ENCODE measurements at places on chromosomes 5 and 9. TPM values are rescaled to one million over a fixed set of nuclear protein-coding genes. Genes with fewer than 3 reads are reported as not detected.

- DNase-seq = no peak
These were observed 126.0 kb downstream of the MEF2C start for GRCh38 chr5:88756953-88757352.

Gene ZMAT2
- total RNA-seq = 52.3 TPM

GRCh38 chr9:38079461-38080031 lies 10.5 kb upstream of the SHB start:
- no peak for DNase-seq

GRCh38 chr9:94139672-94140417 lies 55.6 kb downstream of the PTPDC1 start:
- peak; percentile 75 for DNase-seq

DNA sequence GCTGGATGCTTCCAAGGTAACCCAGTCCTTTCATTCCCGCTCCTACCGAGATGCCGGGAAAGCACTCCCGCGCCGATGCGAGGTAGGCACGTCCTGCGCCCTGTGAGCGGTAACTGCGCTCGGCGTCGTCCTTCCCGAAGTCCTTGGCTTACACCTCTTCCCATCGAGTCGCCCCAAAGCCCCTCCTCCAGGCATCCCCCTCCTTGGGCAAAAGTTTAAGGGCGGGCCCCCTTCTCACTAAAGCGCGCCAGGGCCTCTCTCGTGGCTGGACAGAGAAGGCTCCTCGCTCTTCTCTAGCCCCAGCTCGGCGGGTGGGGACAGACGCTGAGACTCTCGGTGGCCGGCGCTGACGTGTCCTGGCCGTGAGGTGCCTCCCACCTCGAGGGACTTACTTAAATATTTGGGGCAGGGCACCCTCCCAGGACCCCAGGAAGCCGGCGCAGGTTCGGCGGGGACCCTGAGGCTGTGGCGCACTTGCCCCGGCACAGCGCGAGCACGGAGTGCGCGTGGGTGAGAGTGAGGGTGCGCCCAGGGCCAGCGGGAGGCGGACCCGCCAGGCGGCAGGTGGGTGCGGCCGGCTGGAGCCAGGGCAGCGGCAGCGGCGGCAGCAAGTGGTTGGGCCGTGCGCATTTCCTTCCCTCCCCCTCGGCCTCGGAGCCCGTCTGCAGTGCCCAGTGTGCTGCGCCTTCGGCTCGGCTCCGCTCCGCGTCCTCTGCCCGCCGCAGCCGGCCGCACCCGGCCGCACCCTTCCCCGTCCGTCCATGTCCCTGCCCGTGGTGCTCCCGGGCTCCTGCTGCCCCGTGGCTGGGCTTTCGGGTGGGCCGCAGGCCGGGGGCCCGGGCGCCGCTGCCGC lies at the start of gene ENTREP1:
Gene ENTREP1, plus strand, starts transcription at position 667 of the 853 bp plus-strand sequence. Its CDS starts 95 bp downstream, at position 762.
- no peak for DNase-seq

GRCh38 chr9:96107436-96107835 lies 194.5 kb downstream of the HSD17B3 start:
- DNase-seq = no peak

DNA sequence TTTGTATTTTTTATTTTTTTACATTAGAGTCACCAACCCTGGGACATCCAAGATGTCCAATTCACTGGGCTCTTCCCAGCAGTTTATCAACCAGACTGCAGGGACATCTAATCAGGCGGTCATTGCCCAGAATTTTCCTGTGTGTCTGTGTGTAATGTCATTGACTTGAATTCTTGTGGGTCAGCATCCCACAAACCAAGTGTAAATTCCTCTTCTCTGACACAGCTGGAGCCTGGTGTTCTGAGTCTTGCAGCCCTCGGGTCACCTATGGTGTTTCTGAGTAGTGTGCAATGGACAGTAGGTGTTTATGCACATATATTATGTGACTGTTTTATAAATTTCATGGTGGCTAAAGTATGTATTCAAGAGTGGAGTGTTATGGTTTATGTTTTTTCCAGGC lies 815.7 kb downstream of the SEMA5A start:
- DNase-seq = no peak

- no peak for DNase-seq
These were observed 332.7 kb downstream of the PRDM9 start for GRCh38 chr5:23840083-23840482.

DNA sequence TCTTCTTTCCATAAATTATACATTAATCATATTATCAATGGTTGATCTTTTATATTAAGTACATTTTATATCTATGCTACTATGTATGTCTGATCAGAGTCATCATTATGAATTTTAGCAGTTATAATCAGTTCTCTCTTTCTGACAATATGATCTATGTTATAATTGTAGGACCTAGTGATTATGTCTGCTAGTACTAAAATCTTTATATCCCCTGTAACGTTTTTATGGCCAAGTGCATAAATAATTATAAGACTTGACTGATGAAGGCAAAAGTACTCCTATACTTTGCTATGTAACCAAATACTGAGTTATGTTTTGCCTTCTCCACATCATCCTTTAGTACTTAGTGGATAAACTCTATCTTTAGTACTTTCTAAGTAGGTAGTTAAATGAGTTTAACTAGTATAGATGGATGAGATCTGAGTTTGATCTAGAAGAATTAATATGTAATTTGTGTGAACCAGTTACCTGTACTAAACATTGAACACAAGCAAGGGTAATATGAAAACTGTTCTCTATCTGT lies 75.4 kb downstream of the SLF1 start:
- no peak for DNase-seq

- no peak for DNase-seq
These were observed 15.3 kb downstream of the MVB12B start for GRCh38 chr9:126341902-126342301.

DNA sequence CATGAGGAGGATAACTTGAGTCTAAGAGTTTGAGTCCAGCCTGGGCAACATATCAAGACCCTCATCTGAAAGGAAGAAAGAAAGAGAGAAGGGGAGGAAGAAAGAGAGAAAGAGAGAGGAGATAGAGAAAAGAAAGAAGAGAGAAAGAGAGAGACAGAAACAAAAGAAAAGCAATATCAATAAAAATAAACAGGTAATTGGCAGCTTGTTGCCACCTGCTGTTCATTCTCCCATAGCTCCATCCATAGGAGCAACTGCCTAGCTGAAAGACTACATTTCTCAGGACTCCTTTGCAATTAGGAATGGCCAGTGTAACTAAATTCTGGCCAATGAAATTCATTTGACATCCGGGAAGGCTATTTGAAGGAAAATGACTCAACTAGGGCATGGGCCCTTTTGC lies 4.6 kb upstream of the TTC39B start:
- DNase-seq = no peak

- DNase-seq = no peak
These were observed 322.9 kb downstream of the NTRK2 start for GRCh38 chr9:84992381-84992780.

- no peak for DNase-seq
These were observed 62.9 kb downstream of the HSD17B4 start for GRCh38 chr5:119515192-119515591.

DNA sequence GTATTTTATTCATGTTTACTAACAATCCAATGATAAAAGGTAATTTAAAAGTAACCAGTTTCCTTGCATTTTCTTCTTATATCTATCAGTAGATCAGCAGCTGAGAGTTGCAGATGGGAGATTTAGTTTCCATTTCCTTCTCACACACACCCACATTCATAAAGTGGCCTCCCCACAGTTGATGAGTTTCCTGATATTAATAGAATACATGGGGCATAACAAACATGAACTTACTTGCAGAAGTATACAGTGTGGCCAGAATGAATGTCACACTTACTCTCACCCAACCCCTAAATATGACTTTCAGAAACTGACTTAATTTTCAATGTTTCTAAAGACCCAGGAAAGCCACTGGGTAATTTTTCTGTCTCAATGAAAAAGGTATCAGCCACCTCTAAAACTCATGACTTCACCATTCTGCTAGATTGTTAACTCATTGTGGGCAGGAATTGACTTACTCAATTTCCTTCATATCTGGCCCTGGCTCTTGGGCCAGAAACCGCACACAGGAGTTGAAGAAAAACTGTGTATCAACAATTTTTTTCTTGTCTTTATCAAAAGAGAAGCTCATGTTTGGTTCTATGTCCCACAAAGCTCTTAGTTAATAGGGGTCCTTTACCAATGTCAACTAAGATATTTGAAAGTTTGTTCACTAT lies 63.5 kb upstream of the OSMR start:
- no peak for DNase-seq

GRCh38 chr5:146069780-146070099 lies 35.6 kb downstream of the PLAC8L1 start:
- no peak for DNase-seq

Gene SLC1A1
- total RNA-seq = not detected

GRCh38 chr5:170622933-170623332 lies 119.1 kb downstream of the KCNIP1 start:
- no peak for DNase-seq

All from foreskin keratinocyte (primary cell).